ENCODE measurements at places on chromosomes 2 and 18.

DNA sequence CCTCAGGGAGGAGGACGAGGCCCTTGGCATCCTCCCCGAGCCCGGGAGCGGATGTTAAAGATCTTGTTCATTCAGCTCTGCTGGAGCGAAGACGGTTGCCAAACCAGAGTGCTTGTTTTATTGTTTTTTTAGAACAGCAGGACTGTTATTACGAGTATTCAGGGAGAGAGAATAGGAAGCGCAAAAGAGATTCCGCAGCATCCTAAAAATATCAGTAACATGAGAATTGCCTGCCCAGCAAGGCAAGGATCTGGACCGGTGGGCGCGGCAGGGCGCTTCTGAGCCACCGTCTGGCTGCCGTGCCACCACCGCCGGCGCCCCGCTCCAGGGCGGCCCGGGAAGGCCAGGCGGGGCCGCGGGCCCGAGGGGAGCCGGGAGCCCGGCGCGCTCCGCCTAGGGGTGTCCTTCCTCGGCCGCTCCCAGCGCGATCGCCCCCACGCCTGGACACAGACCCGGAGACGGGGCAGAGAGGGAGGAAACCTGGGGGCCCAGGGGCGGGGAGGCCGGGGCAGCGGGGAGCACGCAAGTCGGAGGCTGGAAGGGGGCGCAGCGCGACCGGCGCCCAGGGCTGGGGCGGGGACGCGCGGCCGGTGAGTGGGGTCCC is 843 bp downstream of the CYS1 start:
- no peak for DNase-seq

- no peak for DNase-seq
Measured at GRCh38 chr18:66439670-66440069, 164.2 kb downstream of the CDH19 start.

DNA sequence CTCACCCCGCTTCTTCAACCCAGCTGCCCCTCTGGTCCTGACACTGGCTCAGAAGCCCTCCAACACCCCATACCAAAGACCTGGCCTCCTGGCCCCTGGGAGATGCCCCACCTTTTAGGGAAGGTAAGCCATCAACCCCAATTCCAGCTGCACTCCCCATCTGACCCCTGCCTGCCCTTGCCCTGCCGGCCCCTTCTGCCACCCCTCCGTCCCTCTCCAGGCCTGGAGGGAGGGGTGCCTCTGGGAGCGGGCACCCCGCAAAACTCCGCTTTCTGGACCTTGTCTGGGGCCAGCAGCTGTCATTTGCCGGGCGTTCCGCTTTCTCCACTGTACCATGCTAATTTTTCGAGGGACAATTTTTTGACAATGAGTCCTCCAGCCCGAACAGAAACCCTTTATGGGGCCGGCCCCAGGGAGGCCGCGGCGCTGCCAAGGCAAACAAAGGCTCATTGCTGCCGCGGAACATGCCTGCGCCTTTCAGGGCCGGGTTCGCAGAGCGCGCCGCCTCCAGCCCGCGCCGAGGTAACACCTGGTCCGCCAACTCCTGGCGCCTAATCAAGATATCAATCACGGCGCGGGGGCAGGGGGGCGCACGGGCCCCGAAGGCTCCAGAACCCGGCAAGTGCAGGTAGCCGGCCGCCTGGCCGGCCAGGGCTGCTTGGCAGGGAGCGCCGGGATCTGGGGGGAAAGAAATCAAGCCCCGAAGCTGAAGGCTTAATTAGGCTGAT is 96.0 kb downstream of the INHBB start:
- DNase-seq: no peak

DNA sequence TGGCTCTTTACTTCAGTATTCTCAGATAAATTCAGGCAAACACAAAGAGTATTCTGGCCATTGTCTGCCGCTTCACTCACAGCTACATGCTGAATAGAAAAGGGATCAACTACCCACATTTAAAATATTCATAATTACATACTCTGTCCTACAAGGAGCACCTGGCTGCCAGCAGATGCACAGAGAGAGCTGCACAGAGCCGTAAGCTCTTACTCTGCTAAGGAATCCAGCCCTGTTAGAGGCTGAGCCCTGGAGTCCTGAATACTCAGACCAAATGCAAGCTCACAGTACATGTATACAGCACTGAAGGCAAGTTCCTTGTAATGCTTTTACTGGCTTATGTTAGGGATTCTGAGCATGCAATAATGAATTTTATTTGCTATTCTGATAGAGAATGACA is 80.3 kb downstream of the FTCDNL1 start:
- no peak for DNase-seq

- no peak for DNase-seq
Measured at GRCh38 chr2:175181877-175182308, 383 bp upstream of the ATP5MC3 start.

DNA sequence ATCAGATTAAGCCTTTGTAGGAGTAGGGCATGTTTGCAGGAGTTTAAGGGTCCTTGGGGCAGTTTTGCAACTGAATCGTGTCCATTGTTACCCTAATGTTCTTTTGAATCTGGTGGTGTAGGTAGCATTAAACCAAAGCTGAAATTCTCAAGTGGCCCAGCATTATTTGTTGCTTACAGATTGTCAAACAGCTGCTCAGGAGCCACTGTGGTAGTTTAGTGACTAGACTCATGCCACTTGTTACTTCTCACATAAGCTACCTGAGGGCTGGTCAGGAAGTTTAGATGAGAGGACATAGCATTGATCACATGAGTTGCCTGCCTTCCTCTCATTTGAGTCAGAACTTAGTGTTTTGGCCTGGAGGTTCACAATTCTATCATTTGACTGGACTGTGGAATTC is 157.6 kb downstream of the HAUS1 start:
- DNase-seq: no peak

DNA sequence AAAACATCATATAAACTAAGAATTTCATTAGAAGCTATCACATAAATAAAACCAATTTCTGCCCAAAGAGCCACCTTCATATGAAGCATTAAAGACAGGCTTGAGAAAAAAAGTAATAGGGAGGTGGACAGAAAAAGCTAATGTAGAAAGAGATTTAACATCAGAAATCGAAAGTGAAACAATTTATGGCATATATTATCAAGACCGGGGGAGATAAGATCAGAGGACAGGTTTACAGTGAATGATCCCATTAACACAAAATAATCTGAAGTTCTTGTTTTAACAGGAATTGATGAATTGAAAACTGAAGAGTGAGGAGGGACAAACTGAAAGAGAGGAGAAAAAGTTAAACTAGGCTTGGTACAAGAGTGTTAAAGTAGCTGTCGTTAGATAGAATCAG is 786.3 kb upstream of the FSHR start:
- no peak for DNase-seq

DNA sequence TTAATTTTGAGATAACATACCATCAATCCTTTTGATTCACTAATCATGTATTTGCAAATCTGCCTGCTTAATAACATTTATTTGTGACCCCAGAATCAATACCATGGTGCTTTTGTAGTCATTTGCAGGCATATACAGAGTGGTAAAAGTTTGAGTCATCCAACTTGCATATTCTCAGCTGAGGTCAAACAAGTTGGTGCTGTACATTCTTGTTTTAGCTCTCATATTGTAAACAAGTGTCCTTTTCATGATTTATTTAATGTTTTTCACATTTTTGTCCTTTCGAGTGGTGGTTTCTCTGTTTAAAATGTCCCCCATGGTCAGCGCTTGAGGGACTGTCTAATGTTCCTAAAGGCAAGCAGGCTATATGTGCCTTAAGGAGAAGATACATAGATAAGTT is 17.5 kb downstream of the RAB27B start:
- DNase-seq: no peak

GRCh38 chr2:223270548-223270947 is 218.6 kb downstream of the KCNE4 start:
- DNase-seq: no peak

DNA sequence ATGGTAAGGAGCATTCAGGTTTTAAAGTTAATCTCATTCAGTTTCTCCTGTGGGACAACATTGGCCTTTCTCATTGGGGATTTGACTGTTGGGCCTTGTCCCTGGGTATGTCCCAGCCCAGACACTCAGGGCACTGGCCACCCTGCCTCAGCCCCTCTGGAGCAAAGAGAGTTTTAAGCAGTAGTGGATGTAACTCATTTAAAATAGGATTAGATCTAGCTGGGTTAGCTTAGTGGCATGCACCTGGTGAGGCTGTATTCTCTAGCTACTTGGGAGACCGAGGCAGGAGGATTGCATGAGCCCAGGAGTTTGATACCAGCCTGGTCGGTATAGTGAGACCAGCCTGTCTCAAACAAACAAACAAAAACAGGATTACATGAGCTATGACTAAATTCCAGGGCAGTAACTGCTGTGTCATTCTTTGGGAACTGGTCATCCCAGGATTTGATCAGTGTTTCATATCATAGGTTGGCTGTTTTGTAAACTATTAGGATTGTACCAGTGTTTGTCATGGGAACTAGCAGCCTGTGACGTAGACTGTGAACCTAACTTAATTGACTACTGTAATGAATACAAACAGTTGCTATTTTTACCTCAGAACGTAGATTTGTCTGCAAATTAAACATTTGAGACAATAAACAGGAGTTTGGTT is 12.5 kb downstream of the INPP4A start:
- no peak for DNase-seq

GRCh38 chr18:58110398-58110797 is 66.4 kb downstream of the NEDD4L start:
- DNase-seq: no peak

DNA sequence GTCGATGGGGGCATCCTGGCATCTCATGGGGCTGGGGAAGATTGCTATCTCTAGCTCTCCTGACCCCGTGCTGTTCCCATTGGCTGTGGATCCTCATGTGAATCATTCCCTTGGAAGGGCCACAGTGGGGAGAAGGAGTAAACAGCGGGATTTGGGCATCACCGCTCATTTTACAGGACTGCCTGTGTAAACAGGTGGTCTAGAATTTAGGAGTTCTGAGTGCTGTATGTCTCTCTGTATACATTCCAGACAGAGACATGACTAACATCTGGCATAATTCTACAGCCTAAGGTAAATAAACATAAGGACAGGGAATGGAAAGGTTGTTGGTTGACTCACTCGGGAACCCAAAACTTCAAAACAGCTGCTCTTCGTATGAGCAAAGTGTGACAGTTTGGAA is 92.7 kb downstream of the COPS8 start:
- no peak for DNase-seq

DNA sequence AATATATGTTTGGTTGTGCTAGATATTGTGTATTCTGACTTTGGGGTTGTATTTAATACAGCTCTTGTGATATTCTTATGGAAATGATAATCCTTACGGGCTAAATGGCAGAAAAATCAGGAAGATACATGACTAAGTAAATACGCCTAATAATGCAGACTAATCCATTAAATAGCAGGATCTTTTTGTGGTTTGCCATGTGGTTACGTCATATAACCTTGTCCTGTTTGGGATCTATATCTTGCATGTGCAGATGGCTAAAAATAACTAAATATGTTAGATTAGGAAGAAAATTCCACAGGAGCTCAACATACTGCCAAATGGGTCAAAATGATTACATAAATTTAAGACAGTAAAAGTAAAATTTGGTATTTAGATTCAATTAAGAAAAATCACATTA is 83.0 kb downstream of the NEB start:
- DNase-seq: peak; percentile 55

DNA sequence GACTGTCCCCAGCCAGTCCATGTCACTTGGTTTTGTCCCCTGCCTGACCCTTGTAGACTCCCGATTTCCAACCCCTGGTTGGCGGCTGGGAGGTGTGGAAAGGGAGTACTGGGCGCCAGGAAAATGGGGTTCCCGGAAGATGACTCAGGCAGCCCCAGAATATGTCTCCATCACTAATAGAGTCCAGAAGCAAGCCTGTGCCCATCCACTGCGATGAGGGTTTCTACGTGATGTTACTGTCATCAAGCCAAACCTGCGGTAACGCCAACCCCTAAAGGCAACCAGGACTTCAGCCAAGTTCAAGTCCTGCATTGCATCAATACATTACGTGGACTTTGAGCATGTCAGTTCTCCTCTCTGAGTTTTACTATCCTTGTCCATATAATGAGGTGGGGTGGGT is 62.0 kb upstream of the TAF1B start:
- DNase-seq: no peak

- no peak for DNase-seq
Measured at GRCh38 chr18:49017813-49018553, 67.2 kb upstream of the SMAD7 start.

- peak; percentile 99 for DNase-seq
Measured at GRCh38 chr2:39141334-39142271, 20.8 kb upstream of the SOS1 start.

GRCh38 chr2:197827618-197828017 is 23.2 kb downstream of the PLCL1 start:
- DNase-seq: no peak

GRCh38 chr2:854460-854859 is 96.2 kb upstream of the SNTG2 start:
- peak; percentile 41 for DNase-seq

DNA sequence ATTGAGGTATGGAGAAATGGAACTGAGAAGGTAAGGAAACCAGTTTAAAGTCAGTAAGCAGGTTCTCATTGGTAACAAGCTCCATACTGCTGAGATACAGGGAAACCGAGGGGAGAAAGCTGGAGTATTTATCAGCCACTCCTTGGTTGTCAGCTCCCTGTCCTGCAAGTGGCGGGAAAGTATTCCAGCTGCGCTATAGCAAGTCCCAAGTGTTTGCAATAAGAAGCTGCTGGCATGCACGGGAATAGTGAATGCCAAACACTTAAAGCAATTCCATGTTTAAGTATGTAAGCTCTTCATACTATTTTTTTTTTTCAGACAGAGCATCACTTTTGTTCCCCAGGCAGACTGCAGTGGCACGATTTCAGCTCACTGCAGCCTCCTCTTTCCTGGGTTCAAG is 1601.1 kb downstream of the SUCLG1 start:
- DNase-seq: no peak
